ENCODE measurements at places on chromosomes 6 and 20.
A peak's percentile ranks its signal among the peaks of the same experiment; 100 is the strongest.

- DNase-seq = no peak
These were observed 25.5 kb downstream of the C6orf15 start for GRCh38 chr6:31086788-31087440.

GRCh38 chr6:35368038-35368887 is 25.9 kb downstream of the PPARD start:
- no peak for DNase-seq

DNA sequence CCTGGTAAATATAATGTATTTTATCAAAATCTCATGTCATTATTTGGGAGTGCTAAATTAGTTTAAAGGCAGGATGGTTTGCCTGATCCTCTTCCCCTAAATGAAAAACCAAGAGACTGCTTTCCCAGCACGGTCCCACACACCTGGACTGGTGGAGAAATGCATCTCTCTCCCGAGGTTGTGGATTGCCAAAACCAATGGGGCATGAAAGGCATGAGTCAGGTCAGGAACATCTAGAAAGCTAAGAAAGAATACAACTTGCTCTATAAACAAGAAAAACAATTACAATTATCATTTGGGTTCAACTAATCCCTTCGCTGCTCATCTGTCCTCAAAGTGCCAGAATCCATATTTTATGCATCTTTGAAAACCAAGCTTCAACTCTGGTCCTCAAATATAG is 308.3 kb upstream of the IRAK1BP1 start:
- no peak for DNase-seq

DNA sequence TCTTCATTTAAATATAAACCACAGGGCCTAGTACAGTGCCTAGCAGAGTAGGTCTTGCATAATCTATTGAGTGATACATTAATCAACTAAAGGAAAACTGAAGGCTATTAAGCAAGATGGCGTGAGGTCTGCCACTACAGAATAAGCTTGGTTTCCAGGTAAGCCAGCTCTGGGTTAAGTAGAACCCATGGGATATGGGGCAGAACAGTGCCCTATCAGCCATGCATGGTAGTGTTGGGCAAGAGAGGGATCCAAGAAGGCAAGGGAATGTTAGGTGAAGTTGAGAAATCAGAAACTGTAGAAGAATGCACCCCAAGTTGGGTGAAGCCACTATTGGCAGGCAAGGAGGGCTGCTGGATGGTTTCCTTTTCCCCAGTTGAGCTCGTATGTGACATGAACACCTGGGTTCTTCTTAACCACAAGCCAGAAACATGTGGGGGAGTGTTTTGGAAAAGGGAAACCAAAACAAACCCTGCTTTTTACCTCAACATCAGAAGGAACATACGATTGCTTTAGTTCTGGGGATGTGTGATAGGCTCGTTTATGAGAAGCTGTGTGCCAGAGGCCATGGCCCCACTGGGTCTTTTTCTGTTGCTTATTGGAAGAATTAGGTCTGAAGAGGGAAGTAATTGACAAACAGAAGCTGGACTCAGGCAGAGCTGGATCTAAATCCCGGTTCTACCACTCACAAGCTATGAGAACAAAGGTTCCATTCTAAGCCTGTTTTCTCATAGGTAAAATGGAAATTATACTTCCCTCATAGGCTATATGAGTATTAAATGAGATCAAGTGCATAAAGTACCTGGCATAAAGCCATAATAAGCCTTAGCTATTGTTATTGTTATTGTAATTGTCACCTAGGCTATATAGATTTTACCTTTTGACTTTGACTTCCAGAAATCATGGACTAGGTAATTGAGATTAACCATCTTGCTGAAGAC is 33.5 kb downstream of the NEDD9 start:
- DNase-seq = no peak

GRCh38 chr6:31170600-31170881 is at the start of gene POU5F1:
TSS of gene POU5F1 (minus strand) at chr6:31170682. CDS start at chr6:31170620, 62 bp downstream.
- no peak for DNase-seq

DNA sequence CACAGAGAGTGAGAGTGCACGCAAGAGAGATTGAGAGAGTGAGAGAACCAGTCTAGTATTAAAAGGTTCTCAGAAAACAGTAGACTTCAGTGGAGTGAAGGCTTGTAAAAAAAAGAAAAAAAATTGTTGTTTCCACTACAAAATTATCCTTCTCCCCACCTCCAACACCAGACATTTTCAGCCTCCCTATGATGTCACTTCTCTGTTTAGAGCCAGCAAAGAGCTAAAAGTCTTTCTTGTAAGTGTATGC is 77.8 kb downstream of the BACH2 start:
- DNase-seq = no peak

DNA sequence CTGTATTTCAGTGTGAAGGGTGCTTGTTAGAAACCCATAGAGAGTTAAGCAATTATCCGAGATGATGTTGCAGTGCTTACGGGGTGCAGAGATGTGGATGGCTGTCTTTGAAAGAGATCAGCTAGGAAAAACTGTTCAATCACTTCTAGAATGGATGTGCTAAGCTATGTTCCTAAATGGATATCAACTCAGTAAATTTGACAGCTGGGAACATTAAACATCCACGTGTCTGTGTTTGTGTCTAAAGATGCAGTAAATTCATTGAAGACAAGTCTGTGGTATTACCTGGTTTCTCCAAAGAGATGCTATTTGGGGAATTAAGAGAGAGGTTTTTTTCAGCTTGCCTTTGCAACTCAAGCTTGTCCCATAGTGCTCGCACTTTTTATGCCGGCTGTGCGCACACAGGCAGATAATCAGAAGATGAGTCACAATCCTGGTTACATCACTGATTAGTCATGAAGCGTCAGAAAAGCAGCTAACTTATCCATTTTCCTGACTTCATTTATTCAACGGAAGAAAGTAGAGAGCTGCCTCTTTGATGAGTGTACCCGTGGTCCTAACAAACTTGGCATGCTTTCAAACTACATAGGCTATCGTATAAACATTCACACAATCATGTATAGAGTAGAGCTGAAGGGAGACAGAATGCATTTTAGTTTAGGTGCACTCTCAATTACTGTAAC is 691.7 kb upstream of the SLC35B3 start:
- DNase-seq = no peak

GRCh38 chr6:78268591-78269452 is 598.5 kb upstream of the IRAK1BP1 start:
- no peak for DNase-seq

DNA sequence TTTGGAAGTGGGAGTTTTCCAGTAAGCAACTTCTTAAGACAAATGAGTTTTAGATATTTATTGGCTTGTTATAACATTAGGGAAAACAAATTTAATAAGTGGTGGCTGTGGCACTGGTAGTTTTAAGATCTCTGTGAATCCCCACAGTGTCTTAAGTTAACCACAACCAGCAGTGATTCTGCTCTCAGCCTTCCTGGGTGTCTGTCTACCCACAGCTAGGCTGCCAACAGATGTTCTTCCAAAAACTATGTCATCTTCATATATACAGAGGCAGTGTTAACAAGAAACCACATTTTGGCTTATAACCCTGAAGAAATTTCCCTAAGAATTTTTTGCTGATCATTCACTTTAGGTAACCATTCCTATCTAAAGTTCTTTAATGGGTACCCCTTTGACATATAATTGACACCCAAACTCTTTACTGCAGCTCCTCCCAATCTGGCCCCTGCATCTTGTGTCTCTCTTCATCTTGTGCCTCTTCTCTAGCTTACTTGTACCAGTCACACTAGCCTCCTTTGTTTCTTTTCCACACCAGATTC is 52.7 kb downstream of the TOP1 start:
- no peak for DNase-seq

DNA sequence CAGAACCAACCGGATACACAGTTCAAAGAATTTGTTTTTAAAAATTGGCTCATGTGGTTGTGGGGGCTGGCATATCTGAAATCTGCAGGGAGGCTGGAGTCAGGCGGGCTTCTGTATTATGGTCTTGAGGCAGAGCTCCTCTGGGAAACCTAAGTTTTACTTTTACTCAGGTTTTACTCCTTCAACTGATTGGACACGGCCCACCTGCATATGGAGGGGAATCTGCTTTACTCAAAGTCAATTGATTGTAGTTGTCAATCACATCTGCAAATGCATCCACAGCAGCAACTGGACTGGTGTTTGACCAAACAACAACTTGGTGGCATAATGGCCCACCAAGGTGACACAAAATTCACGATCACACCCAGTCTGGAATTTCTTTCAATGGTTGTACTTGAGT is 103.4 kb downstream of the ERMARD start:
- no peak for DNase-seq

DNA sequence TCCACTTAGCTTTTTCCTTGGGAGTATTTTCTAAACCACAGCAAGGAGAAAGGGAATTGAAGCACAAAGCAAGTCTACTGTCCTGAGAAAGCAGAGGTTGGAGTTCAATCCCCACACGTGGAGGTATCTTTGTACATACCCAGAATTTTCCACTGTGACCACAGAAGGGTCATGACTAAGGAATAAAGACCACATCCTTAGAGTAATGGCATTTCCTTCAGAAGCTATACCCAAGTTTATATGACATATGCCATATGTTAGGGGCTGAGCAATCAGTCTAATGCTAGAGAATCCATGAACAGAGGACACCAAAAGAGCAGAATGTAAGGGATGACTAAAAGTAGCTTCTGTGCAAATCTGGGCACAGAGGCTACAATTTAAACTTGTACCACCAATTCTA is 46.4 kb downstream of the ATG5 start:
- no peak for DNase-seq

GRCh38 chr6:34940030-34940434 is 51.0 kb downstream of the ANKS1A start:
- no peak for DNase-seq

GRCh38 chr20:45100563-45101245 is at the start of gene KCNS1:
TSS of gene KCNS1 (minus strand) at chr20:45101127. CDS start at chr20:45099236, 1,891 bp downstream.
- DNase-seq = no peak

DNA sequence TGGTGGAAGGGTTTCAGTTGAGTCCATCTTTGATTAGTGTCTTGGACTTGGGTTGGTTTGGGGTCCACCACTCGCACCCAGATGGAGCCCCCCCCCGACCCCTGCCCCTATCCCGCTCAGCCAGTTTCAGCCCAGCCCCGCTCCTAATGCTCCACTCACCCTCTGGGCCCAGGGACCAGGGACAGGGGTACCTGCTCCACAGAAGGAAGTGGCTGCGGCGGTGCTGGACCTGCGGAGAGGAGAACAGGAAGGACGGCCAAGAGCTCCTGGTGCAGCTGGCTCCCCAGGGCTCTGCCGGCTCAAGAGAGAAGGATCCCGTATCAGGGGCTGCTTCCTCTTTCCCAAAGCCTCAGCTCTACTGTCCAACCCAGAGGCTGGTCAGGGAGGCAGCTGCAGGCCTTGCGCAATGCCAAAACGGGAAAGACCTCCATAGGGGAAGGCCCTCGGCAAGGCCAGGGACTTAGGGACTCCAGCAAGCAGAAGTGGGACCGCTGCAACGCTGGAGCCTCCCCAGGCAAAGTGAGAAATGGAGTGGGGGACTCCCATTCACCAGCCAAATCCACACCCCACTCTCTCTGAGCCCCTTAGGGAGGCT is at the start of gene SIGLEC1:
Gene SIGLEC1 (minus strand): TSS at position 322 of the 595 bp plus-strand sequence. CDS start 5,472 bp downstream, outside the sequence.
- DNase-seq = peak; percentile 67

GRCh38 chr6:116268589-116269293 is 11.0 kb downstream of the TSPYL1 start:
- no peak for DNase-seq

GRCh38 chr6:108359901-108360882 is 65.3 kb downstream of the AFG1L start:
- DNase-seq = no peak

DNA sequence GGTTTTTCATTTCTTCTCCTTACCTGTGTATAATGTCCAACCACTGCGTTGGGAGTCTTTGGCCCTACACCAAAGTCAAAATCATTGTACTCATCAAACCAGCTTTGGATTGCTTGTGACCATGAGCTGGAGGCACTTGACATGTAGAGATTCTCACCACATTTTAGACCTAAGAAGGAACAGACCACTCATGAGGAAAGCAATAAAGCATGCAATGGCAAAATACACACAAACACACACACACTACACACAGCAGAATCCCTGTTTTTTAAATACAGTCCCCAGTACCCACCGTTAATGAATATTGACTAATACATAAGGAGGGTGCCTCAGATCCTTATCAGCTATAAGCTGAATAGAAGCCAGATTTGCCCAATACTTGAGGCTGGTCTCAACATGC is 10.5 kb downstream of the CRISP3 start:
- DNase-seq = no peak

GRCh38 chr6:151630387-151630786 is 136.6 kb downstream of the CCDC170 start:
- no peak for DNase-seq

- peak; percentile 45 for DNase-seq
These were observed 790 bp downstream of the TOX2 start for GRCh38 chr20:43915211-43916072.

DNA sequence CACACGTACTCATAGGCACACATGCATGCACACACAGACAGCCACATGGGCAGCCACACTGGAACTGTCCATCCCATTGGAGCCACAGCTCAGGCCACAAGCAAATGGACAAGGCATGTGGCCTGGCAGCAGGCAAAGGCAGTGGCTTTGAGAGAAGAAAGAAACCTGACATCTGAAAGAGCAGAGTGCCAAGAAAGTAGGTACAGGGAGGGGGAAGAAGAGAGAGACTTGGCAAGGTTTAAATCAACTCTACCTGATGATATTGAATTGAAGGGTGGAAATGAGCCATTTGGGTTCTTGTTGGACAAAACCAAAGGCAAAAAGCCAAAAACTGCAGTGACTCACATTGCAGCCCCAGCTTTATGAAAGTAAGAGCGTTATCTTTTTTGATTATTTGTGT is 142.7 kb downstream of the PCSK2 start:
- no peak for DNase-seq

GRCh38 chr6:63504777-63505384 is 67.4 kb upstream of the LOC128125822 start:
- no peak for DNase-seq

- DNase-seq = no peak
These were observed 34.2 kb downstream of the JARID2 start for GRCh38 chr6:15280028-15280427.

- DNase-seq = no peak
These were observed 312.0 kb downstream of the ALDH8A1 start for GRCh38 chr6:134637847-134638437.
